ENCODE measurements at places on chromosomes 2 and 18.

DNA sequence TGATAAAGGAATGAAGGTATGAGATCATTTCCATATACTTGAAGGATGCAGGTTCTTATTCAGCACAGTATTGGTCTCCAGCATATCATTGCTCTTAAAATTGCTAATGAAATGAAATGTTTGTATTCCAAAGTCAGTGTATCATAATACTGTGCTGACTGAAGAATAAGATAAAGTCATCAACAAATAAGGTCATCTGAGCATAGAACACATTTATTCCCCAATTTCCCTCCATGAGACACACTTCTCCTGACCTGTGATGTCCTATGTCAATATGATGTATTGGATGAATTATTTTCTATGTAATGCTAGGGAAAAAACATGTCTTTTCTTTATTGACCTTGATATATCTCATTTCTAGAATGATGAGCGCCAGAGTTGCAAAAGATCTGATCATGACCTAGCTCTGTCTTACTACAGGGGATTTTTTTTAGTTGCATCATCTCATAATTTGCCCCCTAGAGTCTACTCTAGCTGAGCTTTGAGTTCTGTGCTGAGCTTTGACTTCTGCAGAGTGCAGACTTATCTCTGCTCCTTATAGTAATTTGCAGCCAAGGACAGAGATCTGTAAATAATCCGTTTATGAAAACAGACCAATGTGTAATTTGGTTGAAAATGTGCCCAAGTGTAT lies 859.8 kb downstream of the TRIB2 start:
- no peak for DNase-seq

- no peak for DNase-seq
Observed at GRCh38 chr2:219864154-219864553, 236.7 kb downstream of the SLC4A3 start.

GRCh38 chr2:36399050-36399449 lies 43.5 kb downstream of the CRIM1 start:
- no peak for DNase-seq

DNA sequence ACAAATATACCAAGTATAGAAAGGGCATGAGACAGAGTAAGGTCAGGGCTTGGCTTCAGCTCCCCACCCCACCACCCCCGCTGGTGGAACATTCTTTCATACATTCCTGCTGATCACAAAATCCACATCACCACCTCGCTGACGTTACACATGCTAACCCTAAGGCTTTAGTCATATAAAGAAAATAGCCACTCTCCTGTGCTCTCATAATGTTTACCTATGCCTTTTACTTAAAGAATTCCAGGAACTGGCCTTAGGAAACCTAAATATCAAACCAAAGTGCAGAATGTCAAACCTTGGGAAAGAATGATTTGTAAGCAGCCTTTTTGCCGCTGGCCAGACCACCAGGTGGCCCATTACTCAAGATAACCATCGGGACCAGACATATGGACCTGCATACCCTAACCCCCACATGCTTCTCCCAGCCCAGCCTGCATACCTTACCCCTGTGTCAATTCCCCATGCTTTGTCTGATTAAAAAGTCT lies 136.3 kb upstream of the SLC39A10 start:
- DNase-seq = no peak

- no peak for DNase-seq
Observed at GRCh38 chr2:127739800-127740199, 38.5 kb downstream of the SFT2D3 start.

DNA sequence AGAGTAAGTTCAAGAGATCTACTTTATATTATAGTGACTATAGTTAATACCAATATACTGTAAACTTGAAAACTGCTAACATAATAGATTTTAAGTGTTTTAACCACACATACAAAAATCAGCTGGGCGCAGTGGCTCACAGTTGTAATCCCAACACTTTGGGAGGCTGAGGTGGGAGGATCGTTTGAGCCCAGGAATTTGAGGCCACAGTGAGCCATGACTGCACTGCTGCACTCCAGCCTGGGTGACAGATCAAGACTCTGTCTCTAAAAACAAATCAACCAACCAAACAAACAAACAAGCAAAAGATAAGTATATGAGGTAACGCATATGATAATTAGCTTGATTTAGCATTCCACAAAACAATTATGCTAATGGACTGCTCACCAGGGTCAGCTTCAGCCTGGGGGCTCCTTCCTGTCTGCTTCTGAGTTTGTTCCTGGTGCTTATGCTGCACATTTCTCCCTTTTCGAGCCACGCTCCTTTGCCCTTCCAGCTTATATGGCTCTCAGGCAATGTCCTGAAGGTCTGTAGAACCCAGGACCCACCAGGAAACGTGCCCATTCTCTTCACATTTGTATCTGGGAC lies 357.6 kb downstream of the EN1 start:
- DNase-seq = no peak

DNA sequence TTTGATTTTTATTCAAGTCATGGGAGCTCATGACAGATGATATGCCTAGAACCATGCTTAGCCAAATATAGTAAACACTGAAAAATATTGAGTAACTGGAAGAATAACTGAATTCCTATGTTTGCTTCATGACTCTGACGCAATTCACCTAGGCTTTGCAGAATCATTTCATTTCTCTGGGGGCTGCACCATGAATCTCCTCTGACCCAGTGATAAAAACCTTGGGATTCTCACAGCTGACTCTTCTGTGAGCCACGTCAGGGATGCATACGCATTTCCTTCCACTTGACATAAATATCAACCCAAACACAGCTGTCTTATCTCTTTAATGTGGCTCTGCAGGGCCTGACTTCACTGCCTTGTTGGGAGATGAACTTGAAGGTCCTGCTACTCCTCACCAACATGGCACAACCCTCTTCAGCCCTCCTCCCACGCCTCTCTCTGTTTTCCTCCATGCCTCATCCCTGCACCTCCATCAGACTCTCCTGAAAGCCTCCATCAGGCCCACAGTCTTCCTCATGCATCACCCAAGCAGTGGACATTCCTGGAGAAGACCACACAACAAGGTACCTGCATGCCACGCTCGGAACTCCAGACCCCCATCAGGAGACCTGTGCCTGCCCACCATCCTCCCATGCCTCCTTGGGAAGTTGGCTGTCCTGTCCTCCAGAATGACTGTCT lies 29.8 kb downstream of the COL6A3 start:
- no peak for DNase-seq

GRCh38 chr18:23223641-23224040 lies 88.4 kb downstream of the CABLES1 start:
- DNase-seq = no peak

GRCh38 chr2:145897151-145897550 lies 1377.2 kb upstream of the ZEB2 start:
- no peak for DNase-seq

DNA sequence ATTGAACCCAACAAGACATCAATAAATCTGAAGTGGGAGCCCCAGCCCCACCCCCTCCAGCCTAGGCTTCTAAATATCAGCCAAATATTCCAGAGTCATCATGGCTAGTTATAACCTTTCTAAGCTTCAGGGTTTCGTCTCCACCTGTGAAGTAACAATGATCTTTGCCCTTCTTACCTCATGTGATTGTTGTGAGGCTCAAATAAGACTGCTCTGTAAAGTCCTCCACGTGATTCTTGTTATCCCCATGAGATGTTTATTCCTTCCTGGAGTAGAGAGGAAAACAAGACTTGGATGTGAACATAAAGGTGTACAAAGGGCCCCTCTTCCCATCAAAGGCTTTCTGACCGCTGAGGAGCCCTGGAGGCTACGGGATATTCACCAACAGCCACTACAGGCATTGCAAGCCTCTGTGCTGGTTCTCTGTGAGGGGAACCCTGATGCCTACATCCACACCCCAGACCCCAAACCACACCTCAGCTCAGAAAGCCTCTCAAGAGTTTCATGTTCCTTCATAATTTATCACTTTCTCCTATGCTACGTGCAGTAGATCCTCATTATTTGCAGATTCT lies 20.1 kb upstream of the REEP1 start:
- DNase-seq = no peak

GRCh38 chr18:69897397-69898108 lies 50.1 kb downstream of the CD226 start:
- no peak for DNase-seq

- DNase-seq = no peak
Observed at GRCh38 chr2:229409751-229410181, 138.7 kb upstream of the PID1 start.

- no peak for DNase-seq
Observed at GRCh38 chr18:33665187-33665586, 87.2 kb downstream of the ASXL3 start.

- no peak for DNase-seq
Observed at GRCh38 chr2:174247474-174248186, 702 bp downstream of the OLA1 start.

GRCh38 chr2:109438146-109438545 lies 175.6 kb downstream of the SEPTIN10 start:
- DNase-seq = no peak

GRCh38 chr2:84880395-84880644 lies 564 bp downstream of the TRABD2A start:
- DNase-seq = no peak

- DNase-seq = no peak
Observed at GRCh38 chr2:127695491-127696472, 5.5 kb upstream of the SFT2D3 start.

- DNase-seq = no peak
Observed at GRCh38 chr2:75403991-75404428, 156.7 kb downstream of the EVA1A start.

GRCh38 chr2:48170281-48170680 lies 264.0 kb upstream of the FBXO11 start:
- no peak for DNase-seq

DNA sequence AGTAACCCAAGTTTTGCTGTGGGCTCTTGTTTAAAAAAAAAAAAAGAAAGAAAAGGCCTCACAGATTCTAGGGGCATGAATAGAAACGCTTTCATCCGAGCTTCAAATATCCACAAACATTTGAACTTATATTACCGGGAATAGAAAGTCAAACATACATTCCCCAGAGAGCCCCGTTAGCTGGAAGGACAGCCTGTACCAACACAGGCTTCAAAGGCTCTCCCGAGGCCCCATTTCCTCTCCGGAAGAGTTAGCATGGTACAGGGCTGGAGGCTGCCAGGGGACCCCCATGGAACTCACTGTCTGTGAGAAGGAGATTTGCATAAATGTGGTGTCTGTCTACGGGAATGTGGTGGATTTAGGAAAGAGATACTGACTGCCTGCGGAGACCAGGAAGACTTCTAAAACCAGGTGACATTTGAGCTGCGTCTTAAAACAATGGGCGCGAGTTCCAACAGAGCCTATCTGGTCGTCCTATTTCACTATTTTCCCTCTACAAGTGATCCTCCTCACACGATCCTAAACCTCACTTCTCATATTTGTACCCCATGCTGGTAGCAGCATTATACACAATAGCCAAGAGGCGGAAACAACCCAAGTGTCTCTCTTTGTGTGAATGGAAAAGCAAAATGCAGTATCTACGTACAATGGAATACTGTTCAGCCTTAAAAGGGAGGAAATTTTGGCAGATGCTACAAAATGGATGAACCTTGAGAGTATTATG lies 820 bp upstream of the MATN3 start:
- no peak for DNase-seq

DNA sequence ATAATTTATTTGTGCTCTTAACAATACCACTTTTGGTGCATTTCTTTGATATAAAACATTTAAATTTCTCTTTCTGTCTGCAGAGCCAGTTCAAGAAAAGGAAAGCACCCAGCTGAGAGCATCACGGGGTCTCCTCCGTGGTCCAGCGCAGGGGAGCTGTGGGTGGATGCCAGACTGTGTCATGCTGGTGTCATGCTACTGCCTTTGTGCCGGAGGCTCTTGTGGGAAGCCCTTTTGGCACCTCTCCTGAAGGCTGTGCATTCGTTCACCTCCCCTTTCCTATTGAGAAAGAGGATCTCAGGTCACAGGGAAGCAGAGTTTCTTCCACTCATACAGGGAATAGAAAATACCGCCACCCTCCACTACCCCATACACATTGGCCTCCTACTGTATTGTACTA lies 450.4 kb downstream of the GALR1 start:
- DNase-seq = no peak

GRCh38 chr2:41222593-41222992 lies 770.7 kb upstream of the SLC8A1 start:
- no peak for DNase-seq

GRCh38 chr18:48300463-48300961 lies 108.7 kb downstream of the ZBTB7C start:
- no peak for DNase-seq

- DNase-seq = no peak
Observed at GRCh38 chr2:230234122-230234722, 8.7 kb downstream of the SP140 start.

DNA sequence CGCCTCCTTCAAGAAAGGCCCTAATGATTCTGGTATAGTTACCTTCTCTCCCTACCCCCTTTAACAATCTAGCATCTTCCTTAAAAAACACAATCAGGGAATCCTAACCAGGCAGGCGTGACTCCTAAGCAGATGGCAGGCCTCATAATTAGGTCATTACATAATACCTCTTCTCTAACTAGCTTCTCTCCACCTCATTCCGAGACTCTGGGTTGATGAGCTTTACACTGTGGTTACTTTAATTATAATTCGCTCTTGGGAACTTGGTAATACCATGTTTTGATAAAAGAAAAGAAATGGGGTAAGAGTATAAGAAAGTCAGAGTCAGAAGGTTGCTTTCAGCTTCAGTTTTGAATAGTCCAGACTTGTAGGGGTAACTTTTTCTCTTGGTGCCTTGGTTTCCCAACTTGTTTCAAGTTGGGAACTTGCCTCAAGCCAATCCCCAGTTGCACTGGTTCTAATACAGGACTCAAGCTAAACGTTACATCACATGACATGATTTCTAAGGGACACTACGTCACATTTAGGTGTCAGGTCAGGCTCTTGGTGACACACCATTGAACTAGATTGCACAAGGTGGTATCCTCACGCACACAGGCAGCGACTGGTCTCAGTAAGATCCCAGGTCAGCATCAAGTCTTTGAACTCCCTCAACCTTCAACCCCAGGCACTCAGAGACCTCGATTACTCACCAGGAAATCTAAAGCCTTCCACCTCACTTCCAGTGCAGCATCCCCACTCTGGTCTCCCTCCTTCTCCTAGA lies 59.2 kb downstream of the AAK1 start:
- no peak for DNase-seq

DNA sequence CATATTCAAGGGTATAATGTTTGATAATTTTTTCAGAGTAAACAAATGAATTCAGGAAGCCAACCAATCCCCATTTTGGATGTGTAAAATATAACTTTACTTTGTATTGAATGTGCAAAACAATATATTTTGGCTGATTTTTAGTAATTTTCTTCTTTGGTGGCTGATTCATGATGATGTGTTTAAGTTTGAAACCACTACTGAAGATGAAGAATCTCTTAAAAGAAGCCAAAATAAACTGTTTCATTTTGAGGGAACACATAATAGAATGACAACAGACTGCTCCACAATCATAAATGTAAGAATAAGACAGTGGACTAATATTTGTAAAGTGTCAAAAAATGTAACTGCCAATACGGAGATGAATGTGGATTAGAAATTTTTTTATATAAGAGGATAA lies 52.5 kb upstream of the TRIM43 start:
- no peak for DNase-seq

- DNase-seq = no peak
Observed at GRCh38 chr18:80109676-80110078, 615 bp downstream of the ADNP2 start.

- no peak for DNase-seq
Observed at GRCh38 chr2:140842110-140842509, 1288.7 kb downstream of the LRP1B start.

All from cortex of kidney (tissue), 1 donor.